ENCODE measurements at places on chromosomes 2 and 18.

DNA sequence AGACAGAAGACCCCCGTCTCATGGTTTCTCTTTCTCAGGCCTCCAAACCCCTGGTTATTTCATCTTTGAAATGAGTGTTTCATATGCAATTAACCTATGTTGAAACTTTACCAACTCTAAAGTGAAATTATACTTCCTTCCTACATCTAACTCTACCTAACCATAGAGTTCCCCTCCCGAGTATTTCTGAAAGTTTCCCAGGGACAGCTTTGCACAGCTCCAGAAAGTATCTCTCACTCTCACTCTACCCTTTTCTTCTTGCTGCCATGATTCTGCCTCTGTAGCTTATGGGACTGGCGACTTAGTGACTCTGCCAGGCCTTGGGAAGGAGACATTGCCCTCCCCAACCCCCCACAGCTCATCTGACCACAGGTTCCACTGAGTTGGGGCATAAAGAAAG is 107.9 kb downstream of the B3GNT2 start:
- peaks cover 2% of the 10 kb centered on the region for H3K27me3 ChIP-seq
- DNase-seq, result no peak
- H3K4me3 ChIP-seq, result peak overlapping the region; percentile 37

DNA sequence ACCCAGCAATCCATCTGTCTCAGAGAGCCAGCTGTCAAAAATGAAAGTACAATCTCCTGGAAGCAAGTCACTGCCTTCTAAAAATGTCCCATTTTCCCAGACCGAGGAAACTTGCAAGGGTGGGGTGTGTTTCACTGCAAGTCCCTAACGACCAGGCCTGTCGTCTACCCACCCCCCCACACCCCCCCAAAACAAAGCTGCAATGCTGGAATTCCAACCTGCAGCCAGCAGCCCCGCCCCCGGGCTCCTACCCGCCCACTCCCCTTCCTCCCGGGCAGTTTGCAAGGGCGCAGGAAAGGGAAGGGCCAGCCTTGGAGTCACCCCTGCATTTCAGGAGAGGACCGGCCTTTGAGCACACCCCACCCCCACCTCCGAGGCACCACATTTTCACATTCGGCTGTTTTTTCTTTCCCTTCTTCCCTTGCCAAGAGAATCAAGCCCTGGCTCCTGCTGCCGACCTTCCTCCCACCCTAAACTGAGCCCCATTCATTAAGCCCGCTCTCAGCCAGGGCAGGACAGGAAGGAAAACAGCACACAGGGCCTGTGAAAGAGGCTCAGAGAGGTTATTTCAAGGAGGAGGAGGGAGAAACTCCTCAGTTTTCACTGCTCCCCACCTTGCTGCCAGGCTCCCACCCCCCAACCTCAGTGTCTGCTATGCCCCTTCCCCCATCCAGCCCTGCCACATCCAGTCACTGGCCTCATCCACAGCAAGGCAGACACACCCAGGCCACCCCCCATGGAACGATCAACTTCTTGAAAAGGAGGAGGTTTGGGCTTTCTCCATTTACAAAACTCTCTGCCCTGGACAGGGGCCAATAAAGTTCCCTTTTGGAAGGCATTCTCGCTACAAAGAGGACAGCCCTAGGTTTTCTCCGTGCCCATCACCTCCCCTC is 11.3 kb downstream of the SMAD7 start:
- DNase-seq, result no peak
- H3K36me3 ChIP-seq, result peaks cover 72% of the 10 kb centered on the region
- peak overlapping the region; percentile 83 for H3K4me3 ChIP-seq
- H3K27me3 ChIP-seq, result no peaks in the 10 kb centered on the region
- peak overlapping the region; percentile 89 for H3K27ac ChIP-seq

- H3K36me3 ChIP-seq, result no peaks in the 10 kb centered on the region
- no peak overlapping the region for H3K27ac ChIP-seq
- H3K4me3 ChIP-seq, result no peak overlapping the region
- DNase-seq, result no peak
- peaks cover 12% of the 10 kb centered on the region for H3K27me3 ChIP-seq
Observed at GRCh38 chr18:26771524-26771923, 94.0 kb downstream of the AQP4 start.

DNA sequence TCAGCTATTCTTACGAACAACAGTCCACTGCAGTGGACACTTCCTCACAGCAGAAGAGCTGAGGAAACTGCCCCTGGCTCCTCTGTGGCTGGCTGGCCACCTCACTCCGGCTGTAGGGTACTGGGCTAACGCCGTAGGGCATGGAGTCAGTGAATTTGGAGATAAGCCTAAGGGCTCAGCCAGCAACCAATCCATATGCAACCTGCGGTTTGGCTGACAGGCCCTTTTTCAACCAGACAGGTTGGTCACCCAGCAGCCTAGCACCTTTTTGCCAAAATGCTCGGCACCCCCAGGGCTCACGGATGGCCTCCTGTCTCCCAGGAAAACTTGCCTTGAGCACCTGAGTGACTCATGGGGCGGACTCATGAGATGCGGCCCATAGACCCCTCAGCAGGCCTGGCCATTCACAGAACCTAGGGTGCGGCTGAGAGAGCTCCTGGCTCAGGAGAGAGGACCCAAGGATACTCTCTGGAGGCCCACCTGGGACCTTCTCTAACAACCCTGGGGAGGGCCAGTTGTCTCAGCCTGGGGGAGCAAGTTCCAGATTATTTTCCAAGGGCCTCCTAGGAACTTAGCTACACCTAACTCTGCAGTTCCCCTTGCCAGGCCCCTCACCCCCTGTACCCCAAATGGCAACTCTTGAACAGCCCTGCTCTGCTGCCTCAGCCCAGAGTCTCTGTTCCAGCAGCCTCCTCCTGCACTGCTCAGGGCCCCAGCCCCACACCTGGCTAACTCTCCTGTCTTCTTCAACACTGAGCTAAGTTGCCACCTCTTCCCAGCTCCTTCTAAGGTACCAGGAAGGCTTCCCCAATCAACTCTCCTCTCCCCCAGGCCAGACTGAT is 252.1 kb downstream of the CYP26B1 start:
- H3K4me1 ChIP-seq, result no peaks in the 10 kb centered on the region
- no peak overlapping the region for H3K27ac ChIP-seq
- no peaks in the 10 kb centered on the region for H3K36me3 ChIP-seq
- H3K27me3 ChIP-seq, result no peaks in the 10 kb centered on the region

DNA sequence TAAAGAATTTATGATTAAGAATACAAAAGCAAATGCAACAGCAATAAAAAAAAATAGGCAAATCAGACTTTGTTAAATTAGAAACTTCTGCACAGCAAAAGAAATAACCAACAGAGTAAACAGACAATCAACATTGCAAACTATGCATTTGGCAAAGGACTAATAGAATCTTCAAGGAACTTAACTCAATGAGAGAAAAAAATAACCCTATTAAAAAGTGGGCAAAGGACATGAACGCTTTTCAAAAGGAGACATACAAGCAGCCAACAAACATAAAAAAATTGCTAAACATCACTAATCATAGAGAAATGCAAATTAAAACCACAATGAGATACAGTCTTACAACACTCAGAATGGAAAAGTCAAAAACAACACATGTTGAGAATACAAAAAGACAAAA is 166.0 kb upstream of the DSEL start:
- no peaks in the 10 kb centered on the region for H3K4me1 ChIP-seq
- H3K27me3 ChIP-seq, result no peaks in the 10 kb centered on the region
- no peak overlapping the region for H3K4me3 ChIP-seq
- no peaks in the 10 kb centered on the region for H3K36me3 ChIP-seq

- no peaks in the 10 kb centered on the region for H3K4me1 ChIP-seq
- H3K4me3 ChIP-seq, result no peak overlapping the region
- H3K27ac ChIP-seq, result no peak overlapping the region
Observed at GRCh38 chr2:120428748-120429147, 82.8 kb downstream of the INHBB start.

GRCh38 chr2:20196657-20197161 is 28.2 kb downstream of the SDC1 start:
- no peak overlapping the region for H3K27ac ChIP-seq
- H3K4me1 ChIP-seq, result no peaks in the 10 kb centered on the region
- DNase-seq, result no peak
- no peaks in the 10 kb centered on the region for H3K36me3 ChIP-seq

DNA sequence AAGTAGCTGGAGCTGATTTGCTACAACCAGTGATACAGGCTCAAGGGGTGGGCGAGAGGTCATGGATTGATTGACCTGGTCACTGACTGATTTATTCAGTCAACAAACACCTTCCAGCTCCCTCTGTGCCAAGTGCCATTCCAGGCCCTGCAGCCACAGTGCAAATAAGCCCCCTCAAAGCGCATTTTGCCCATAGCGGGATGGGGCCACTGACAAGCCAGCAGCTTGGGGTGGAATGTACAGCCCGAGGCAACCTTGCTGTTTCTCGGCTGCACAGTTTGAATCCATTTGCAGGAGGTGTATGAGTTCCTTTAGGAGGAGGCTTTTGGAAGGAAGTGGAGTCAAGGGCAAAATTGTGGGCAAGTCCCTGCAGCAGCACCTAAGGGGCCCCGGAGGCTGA is 235.2 kb downstream of the TPGS2 start:
- no peaks in the 10 kb centered on the region for H3K27me3 ChIP-seq
- DNase-seq, result no peak
- no peak overlapping the region for H3K4me3 ChIP-seq
- H3K27ac ChIP-seq, result no peak overlapping the region
- no peaks in the 10 kb centered on the region for H3K36me3 ChIP-seq

DNA sequence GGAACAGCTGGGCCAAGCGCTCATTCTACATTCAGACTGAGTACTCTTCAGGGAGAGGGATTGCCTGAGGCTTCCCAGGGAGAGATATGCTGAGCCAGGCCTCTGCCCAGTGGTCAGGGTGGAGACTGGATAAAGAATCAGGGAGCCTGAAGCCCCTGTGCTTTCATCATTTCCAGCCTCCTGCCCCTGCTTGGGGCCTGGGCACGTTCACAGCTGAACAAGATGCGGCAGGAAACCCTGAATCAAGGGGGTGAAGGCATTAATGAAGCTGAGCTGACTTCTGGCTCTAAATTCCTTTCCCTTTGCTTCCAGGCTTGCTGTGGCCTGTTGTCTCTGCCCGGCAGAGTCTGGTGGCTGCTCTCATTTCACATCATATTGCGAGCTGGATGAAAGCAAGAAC is 35.0 kb downstream of the RPL37A start:
- DNase-seq, result no peak
- no peak overlapping the region for H3K27ac ChIP-seq
- peaks cover 5% of the 10 kb centered on the region for H3K4me1 ChIP-seq
- H3K27me3 ChIP-seq, result no peaks in the 10 kb centered on the region
- H3K4me3 ChIP-seq, result no peak overlapping the region
- H3K36me3 ChIP-seq, result no peaks in the 10 kb centered on the region

DNA sequence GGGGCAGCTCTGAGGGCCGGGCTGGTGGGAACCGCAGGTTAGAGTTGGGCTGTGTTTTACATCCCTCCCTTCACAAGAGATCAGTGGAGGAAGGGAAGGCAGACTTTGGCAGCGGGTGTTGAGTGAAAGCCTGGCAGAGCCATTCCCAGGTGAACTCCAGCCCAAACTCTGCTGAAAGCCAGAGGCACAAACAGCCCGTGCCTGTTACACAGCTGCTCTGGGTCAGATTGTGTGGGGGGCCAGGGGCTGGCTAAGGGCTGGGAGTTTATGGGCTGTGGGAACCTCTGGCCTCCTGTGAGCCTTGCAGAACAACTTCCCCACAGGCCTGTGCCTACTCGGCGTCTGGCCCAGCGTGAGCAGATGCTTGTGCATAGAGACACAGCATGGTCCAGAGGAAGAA is 286.8 kb downstream of the CLIP4 start:
- H3K4me3 ChIP-seq, result no peak overlapping the region
- peaks cover 4% of the 10 kb centered on the region for H3K27me3 ChIP-seq
- H3K36me3 ChIP-seq, result no peaks in the 10 kb centered on the region
- DNase-seq, result no peak
- no peak overlapping the region for H3K27ac ChIP-seq

DNA sequence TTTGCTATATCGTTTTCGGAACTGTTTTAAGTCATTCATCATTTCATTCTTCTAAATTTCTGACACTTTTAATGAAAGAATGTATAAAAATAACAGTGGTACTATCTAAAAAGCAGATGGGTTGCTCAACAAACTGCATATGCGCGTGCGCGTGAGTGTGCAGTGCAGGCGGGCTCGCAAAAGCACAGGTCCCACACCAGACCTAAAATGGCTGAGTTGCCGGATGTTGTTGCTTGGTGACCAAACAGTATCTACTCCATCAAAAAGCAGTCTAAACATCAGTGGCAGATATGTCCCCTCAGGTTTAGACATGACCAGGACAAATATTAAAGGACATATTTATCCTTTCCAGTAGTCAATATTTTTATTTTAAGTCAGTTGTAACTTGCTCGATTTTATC is 5.1 kb downstream of the NOL4 start:
- H3K27me3 ChIP-seq, result peaks cover 27% of the 10 kb centered on the region
- no peak overlapping the region for H3K27ac ChIP-seq
- H3K36me3 ChIP-seq, result peaks cover 1% of the 10 kb centered on the region
- H3K4me1 ChIP-seq, result peaks cover 2% of the 10 kb centered on the region

- H3K27ac ChIP-seq, result no peak overlapping the region
- H3K36me3 ChIP-seq, result no peaks in the 10 kb centered on the region
- no peaks in the 10 kb centered on the region for H3K27me3 ChIP-seq
- H3K4me3 ChIP-seq, result no peak overlapping the region
- no peak for DNase-seq
- H3K4me1 ChIP-seq, result no peaks in the 10 kb centered on the region
Observed at GRCh38 chr2:80281049-80281448, 23.5 kb downstream of the LRRTM1 start.

DNA sequence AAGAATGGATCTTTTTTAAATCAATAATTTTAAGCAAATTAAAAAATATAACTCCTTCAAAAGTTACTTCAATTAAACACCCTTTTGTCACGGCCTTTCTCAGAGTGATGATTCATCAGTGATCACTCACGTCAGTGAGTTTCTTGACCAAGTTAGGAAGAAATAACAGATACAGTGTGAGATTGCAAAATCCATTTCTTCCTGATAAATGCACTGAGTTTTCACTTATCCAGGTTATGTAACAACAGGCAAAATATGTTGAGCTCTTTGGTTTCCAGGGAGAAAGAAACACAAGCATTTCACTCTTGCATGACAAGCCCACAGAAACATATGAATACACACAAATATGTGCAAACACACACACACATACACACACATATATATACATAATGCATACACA is 195.9 kb upstream of the CYRIA start:
- no peaks in the 10 kb centered on the region for H3K4me1 ChIP-seq
- DNase-seq, result no peak
- H3K4me3 ChIP-seq, result no peak overlapping the region
